Activated CD8-positive, alpha-beta memory T cell treated with anti-CD3 and anti-CD28 coated beads for 48 hours (primary cell): ENCODE measurements at places on chromosomes 3 and 15.

DNA sequence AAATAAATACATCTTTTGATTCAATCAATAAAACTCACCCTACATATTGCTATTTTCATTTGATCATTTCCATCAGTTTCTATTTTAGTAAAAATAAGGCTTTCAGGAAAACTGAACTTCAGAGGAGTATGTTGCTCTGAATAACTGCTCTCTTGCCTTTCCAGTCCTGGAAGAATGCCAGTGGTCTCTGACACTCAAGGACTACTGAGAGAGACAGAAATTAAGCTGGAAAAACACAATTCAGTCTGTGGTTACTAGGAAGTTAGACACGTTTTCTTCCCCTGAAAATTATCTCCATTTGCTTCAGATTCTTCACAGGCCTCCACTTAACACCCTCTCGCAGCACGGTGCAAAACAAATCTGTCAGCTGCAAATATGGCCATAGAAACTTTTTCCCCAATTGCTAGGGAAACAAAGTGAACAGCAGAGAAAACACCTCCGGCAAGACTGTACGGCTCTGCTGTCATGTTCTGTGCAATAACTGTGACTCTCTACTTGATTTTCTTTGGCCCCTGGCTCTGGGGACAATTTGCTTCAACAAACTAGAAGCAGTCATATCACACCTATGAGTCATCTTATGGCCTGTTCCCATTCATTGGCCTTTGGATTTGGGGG is 353.0 kb downstream of the MAGI1 start:
- DNase-seq: no peak

GRCh38 chr3:33883538-33883950 is 85.1 kb downstream of the PDCD6IP start:
- no peak for DNase-seq

DNA sequence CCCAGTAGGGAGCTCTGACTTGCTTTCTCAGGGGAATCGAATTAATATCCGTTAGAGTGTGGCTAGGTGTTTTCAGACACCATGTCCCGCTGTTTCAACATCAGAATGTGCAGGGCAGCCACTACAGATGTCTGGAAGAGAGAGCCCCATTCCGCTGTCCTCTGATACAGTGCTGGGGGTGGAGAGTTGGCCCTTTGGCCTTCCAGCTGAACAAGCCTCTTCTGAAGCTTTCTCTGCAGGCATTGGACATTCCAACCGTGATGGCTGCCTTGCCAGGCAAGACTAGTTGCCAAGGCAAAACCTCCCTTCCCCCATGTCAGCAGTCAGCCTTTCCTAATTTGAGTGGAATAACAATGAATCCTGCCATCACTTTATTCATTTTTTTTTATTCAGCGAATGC is 1.5 kb downstream of the FAH start:
- DNase-seq: no peak

DNA sequence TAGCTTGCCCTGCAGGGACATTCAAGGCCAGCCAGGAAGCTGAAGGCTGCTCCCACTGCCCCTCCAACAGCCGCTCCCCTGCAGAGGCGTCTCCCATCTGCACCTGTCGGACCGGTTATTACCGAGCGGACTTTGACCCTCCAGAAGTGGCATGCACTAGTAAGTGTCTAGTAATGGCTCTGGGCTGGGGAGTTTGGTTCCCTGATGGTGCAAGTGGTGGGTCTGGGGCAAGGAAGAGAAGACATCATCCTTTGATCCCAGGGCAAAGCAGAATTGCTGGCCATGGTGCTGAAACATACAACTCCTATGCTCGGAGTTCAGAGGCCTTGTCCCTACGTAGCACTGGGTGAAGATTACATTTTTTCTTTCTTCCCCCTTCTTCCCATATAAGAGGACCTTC is 311.4 kb downstream of the EPHB1 start:
- DNase-seq: no peak

DNA sequence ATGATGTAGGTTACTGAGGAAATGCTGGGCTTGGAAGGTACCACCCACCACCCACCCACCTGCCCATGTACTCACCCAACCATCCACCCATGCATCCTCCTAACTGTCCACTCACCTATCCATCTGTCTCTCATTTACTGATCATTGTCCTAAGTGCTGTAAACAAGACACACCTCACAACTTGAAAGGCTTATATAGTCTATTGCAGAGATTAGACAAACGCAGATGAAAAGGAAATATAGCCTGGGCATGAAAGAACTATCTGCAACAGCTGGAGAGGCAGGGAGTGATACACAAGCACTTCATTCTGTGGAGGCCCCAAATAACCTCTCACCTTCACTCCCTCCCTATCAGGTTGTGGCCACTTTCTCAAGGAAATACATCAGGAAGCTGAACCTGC is 54.0 kb downstream of the DAPK2 start:
- no peak for DNase-seq

DNA sequence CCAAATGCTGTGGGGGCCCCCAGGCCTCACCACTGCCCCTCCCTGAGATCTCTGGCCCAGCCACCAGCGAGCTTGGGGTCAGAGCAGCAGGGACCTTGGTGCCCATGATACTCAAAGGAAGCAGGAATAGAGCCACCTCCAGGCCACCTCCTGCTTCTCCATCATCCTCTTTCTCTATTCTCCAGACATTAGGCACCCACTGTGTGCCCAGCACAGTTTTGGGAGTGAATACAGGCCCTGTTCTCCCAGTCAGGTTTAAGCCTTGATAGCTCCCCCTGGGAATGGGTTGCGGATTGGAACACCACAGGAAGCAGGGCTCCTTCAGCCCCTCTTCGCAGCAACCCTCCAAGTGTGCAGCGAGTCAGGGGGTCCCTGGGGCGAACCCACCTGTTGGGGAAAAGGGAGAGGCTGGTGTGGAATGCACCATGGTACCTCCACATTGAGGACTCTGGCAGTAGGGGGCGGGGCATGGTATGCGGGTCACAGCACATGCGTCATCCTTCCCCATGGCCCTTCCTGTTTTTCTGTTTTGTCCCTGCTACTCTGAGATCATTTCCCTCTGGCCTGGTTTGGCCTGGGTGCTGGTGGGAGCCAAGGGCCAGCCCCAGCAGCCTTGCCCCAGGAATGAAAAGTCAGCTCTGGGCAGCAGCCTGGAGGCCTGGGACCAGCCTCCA is 14.2 kb upstream of the SEMA3B start:
- no peak for DNase-seq

DNA sequence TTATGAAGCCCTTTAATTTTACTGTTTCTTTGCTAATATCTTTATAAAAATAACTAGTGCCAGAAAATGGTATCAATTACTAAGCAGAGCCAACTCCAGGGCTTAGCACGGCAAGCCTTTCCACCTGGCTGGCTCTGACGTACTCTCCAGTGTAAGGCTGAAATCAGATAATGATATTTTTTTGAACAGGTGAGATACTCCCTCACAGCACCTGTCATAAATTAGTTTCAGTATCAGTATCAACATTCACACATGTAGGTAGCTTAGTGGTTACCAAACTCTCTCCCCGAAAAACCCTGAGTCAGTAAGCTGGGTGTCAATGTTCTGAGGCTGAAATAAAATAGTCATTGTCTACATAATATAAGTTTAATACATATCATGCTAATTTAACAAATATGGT is 710.1 kb downstream of the SQOR start:
- no peak for DNase-seq

DNA sequence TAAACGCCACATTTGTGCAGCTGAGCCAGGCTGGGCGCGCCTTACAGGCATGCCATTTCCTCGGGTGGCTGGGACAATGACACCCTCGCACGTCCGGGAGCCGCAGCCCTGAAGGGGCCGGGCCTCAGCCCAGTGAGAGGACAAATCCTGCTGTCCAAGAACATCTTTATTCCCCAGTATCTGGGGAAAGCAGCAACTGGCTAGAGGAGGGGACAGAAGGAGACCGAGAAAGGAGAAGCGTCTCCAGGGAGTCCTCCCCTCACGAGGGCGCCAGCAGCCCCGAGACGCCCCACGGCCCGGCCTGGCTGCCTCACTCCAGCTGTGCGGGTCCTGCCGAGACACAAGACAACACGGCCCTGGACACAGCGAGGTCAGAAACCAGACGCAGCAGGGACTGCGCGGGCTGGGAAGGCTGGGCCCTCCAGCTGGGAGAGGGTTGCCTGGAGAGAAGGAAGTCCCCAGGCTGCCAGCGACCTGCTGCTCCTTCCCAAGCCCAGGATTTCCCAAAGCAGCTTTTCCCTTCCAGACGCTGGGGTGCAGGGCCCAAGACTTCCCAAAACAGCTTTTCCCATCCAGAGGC is 130.2 kb downstream of the CHSY1 start:
- no peak for DNase-seq

GRCh38 chr3:105826778-105827634 is 41.8 kb downstream of the CBLB start:
- DNase-seq: no peak

DNA sequence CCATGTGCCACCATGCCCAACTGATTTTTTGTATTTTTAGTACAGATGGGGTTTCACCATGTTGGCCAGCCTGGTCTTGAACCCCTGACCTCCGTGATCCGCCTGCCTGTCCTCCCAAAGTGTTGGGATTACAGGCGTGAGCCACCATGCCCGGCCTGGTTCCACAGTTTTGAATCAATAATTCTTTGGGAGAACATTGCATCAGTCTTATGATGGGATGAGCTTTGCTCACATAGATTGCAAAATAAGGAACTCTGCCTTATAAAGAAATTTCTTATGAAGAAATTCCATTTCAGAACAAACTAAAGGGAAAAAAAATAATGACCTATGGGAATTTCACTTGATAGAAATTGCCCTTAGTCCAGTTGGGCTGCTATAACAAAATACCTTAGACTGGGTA is 15.8 kb upstream of the TMPRSS7 start:
- no peak for DNase-seq

DNA sequence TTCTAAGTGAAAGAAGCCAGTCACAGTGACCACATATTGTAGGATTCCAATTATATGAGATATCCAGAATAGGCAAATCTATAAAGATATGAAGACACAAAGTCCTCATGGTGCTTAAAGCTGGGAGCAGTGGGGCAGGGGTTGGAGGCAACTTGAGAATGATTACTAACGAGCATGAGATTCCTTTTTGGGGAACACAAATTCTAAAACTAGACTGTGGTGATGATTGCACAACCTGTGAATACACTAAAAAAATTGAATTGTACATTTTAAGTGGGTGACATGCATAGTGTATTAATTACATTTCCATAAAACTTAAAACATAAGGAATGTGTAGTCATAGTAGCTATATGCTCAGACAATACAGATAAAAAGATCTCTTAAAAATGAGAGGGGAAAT is 103.2 kb downstream of the DPH6 start:
- DNase-seq: no peak

DNA sequence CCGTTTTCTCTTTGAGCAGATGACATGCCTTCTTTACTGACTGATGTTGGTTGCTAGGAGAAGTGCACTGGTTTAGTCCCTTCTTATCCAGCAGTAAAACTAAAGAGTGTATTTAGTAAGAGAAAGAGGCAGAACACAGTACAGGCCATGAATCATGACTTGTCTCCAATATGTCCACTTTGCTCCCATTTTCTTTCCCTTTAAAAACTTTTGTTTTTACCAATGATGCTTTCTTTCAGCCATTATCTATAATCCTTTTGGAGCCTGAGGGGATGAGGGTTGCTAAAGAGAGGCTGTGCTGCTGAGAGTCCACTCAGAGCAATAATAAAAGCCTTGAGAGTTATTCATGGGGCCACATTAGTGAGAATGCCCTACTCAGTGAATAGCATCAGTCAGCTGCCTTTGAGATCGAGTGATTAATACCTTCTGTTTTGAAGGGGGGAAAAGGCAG is 12.2 kb downstream of the ROBO2 start:
- DNase-seq: no peak

GRCh38 chr3:17384567-17385296 is 357.7 kb downstream of the TBC1D5 start:
- DNase-seq: no peak

DNA sequence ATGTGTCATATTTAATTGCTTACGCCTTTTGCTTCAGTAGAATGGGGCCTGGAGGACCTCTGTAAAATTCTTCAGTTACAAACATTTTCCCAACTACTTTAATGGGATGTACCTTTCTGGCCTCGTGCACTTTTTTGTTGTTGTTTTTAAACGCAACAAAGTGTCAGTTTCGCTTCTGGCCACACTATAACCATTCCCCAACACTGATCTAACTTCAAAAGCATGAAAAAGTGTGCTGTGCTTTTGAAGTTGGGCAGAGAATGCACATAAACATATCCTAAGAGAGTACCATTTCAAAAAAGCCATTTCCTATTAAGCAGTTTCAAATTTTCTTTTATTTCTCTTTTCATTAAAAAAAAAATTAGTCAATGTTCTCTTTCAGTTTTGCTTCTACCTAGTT is 435.8 kb downstream of the CNTN6 start:
- no peak for DNase-seq

DNA sequence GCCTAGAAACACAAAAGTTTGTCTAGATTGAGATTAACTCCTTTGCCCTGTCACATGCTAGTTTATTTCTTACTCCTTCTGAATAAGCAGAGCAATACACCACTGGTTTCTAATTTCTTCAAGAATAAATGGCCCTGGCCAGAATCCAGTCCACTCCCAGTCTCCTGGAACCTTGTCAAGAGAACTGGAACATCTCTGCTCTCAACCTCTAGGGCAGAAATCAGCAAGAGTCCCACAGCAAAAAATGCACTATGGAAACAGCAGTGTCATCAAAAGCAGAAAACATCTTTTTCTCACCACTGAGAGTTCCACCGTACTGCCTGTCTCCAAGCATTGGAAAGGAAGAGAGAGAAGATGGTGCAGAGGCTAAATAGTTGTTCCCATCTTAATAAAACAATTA is 35.9 kb upstream of the PPP2R3A start:
- no peak for DNase-seq

DNA sequence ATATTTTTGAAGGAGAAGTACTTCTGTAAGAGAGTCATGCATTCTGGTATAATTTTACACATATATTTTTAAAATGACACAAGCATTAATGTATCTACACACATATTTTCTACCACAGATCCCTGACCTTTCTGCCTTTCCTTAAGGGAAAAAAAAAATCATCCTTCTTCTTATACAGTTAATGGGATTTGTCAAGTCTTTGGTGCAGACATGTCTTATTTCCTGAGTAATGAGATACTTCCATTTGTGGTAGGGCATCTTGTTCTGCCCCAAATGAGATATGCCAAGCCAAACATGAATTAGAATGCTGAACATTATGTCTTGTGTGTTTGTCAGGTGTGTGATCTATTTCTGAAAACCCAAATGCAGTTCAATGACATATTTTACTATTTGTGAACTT is 329.9 kb downstream of the RBMS3 start:
- no peak for DNase-seq

GRCh38 chr3:10377148-10377725 is 56.3 kb upstream of the SEC13 start:
- no peak for DNase-seq

- no peak for DNase-seq
These were observed 213.3 kb upstream of the CFAP20DC start for GRCh38 chr3:59263152-59263551.
